Activated CD4-positive, alpha-beta T cell treated with anti-CD3 and anti-CD28 coated beads, Interleukin-2, amount 50 U/mL, for 16 hours (primary cell): ENCODE measurements at places on chromosomes 12 and 14.

DNA sequence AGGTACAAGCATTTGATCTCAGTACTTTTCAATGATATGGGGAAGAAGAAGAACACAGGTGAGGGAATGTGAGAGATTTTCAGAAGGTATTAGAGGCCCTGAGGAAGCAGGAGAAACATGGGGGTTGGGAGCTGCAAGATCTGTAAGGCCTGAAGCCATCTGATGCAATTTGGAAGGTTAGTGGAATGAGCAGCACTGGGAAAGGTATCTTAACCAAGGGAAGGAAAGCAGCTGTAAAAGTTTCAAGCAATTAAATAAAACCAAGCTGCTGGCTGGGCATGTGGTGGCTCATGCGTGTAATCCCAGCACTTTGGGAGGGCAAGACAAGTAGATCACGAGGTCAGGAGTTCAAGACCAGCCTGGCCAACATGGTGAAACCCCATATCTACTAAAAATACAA, 104.4 kb upstream of the PARP11 start:
- no peak for DNase-seq

- no peak for DNase-seq
Observed at GRCh38 chr12:90322006-90322405, 613.4 kb upstream of the ATP2B1 start.

DNA sequence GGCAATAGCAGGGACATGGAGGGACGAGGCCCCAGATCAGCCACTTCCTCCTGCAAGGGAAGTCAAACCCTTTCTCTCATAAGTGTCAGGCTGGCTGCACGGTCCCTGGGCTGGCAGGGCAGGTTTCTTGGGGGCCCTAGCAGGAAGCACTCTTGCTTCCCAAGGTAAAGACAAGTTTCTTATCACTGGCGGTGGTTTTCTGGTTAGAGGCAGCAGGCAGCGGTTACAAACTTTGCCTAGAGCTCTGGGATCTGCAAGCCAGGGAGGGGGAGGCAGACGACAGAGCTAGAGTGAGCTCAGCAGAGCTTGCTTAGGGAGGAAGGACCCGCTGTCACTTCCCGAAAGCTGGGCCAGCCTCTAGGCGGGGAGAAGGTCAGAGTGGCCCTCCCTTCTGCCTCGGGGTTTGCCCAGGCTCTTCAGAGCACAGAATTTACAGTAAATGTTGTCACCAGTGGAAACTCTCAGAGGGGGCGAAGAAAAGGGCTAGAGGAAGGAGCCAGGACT, 20.4 kb downstream of the BATF start:
- DNase-seq, result peak; percentile 94

DNA sequence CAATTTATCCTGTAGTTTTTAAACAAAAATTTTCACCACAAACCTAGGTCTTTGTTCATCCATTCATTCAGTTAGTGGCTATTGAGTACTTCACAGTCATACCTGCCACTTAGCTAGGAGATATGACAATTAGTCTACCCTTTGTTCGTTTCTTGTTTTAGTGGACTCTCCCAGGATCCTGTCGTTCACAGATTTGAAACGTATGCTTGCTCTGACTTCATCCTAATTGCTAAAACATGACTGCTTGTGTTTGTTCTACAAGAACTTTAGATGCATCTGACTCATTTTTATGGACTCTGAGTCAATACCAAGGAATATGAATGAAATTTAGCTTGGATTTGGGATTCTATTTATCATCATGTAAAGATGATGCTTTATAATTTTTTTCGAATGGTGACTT, 69.5 kb downstream of the TBC1D30 start:
- DNase-seq, result no peak

DNA sequence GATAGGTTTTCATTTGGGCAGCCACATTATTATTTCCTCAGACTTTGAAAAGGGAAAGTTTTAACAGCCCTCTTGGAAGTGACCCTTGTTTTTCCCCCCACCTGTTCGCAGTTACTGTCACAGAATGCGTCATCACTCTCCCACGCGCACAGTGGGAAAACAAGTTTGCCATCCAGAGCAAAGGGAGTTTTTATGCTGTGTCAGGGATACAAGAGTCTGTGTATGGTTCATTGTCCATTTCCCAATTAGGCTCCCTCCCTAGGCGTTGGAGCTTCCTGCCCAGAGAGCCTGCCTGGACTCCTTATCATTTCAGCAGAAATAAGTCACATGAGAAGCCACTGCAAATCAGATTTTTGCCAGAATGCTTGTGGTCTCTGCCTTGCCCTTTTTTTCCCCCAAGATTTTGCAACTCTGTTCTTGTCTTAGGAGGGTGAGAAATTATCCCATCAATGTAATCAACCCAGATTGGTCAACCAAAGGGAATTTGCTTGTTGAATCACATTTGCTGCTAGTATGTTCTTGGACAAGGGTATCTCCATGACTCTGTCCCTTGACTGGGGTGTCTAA, 104.1 kb downstream of the IGF1 start:
- DNase-seq, result no peak

- no peak for DNase-seq
Observed at GRCh38 chr14:79011920-79012204, 841.7 kb downstream of the NRXN3 start.

GRCh38 chr12:56716458-56716857, 8.6 kb downstream of the NACA start:
- DNase-seq, result no peak

- DNase-seq, result no peak
Observed at GRCh38 chr12:28882444-28882843, 266.6 kb upstream of the FAR2 start.
